ENCODE measurements at places on chromosomes 4 and X. TPM values are rescaled to one million over a fixed set of nuclear protein-coding genes. Genes with fewer than 3 reads are reported as not detected.

SH3RF1 gene
- total RNA-seq = 33.8 TPM

- DNase-seq = peak; percentile 72
- H3K36me3 ChIP-seq = no peaks in the 10 kb centered on the region
- H3K4me3 ChIP-seq = no peak overlapping the region
- no peak overlapping the region for H3K27ac ChIP-seq
- H3K27me3 ChIP-seq = no peaks in the 10 kb centered on the region
- peaks cover 14% of the 10 kb centered on the region for H3K4me1 ChIP-seq
Measured at GRCh38 chr4:7929118-7929951, 10.3 kb downstream of the AFAP1 start.

GRCh38 chr4:114964026-114964425 lies 149.4 kb downstream of the NDST4 start:
- H3K36me3 ChIP-seq = no peaks in the 10 kb centered on the region
- H3K27ac ChIP-seq = no peak overlapping the region
- DNase-seq = no peak
- no peaks in the 10 kb centered on the region for H3K27me3 ChIP-seq
- no peaks in the 10 kb centered on the region for H3K4me1 ChIP-seq

GRCh38 chrX:20567108-20567507 lies 300.4 kb upstream of the RPS6KA3 start:
- no peak for DNase-seq
- H3K4me3 ChIP-seq = no peak overlapping the region
- no peaks in the 10 kb centered on the region for H3K27me3 ChIP-seq
- no peak overlapping the region for H3K27ac ChIP-seq

GRCh38 chr4:48651914-48652313 lies 128.2 kb downstream of the FRYL start:
- H3K4me3 ChIP-seq = no peak overlapping the region
- H3K4me1 ChIP-seq = peaks cover 7% of the 10 kb centered on the region
- H3K36me3 ChIP-seq = no peaks in the 10 kb centered on the region
- no peaks in the 10 kb centered on the region for H3K27me3 ChIP-seq
- H3K27ac ChIP-seq = no peak overlapping the region

DNA sequence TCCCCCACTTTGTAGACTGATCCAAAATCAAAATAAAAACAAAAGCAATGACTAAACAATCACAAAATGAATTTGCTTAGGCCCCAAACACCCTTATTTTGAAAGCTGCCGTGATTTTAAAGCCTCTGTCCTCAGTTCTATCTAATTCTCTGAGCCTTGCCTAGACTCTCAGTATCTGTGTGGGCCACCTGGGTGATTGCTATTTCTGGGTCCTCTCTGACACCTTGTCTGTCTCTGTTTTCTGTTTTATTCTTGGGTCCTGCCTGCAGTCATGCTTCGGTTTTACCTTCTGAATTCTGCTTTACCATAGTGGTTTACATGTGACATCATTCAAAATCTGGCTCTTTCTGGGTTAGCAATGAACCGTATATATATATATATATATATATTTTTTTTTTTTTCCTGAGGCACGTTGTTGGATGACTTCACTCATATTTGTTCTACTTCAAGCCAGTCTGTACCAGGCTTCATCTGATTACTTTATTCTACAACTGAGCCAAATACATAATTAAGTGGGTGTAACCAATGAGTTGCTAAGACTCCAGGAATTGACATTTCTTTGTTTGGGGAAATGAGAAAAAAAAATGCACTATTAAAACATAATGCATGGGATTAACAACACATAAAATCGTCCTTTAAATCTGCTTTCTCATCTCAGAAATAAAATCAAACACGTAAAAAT lies 710.7 kb upstream of the SLIT2 start:
- H3K27ac ChIP-seq = no peak overlapping the region
- no peak for DNase-seq
- H3K4me3 ChIP-seq = no peak overlapping the region
- H3K4me1 ChIP-seq = no peaks in the 10 kb centered on the region

- H3K4me3 ChIP-seq = no peak overlapping the region
- no peaks in the 10 kb centered on the region for H3K4me1 ChIP-seq
- H3K27me3 ChIP-seq = no peaks in the 10 kb centered on the region
- DNase-seq = no peak
- no peak overlapping the region for H3K27ac ChIP-seq
Measured at GRCh38 chr4:87299898-87300297, 22.8 kb downstream of the HSD17B13 start.

- peak overlapping the region; percentile 54 for H3K4me3 ChIP-seq
- H3K27ac ChIP-seq = peak overlapping the region; percentile 89
- H3K4me1 ChIP-seq = peaks cover 15% of the 10 kb centered on the region
Measured at GRCh38 chr4:87530868-87531267, 1.7 kb upstream of the SPARCL1 start.

GRCh38 chrX:9873952-9874351 lies 87.7 kb downstream of the SHROOM2 start:
- no peak overlapping the region for H3K4me3 ChIP-seq
- H3K27me3 ChIP-seq = no peaks in the 10 kb centered on the region
- H3K4me1 ChIP-seq = no peaks in the 10 kb centered on the region
- no peak for DNase-seq
- no peak overlapping the region for H3K27ac ChIP-seq

GRCh38 chrX:65035446-65035770 lies 59.2 kb upstream of the ZC4H2 start:
- H3K27me3 ChIP-seq = no peaks in the 10 kb centered on the region
- H3K27ac ChIP-seq = peak overlapping the region; percentile 75
- no peaks in the 10 kb centered on the region for H3K36me3 ChIP-seq
- no peak for DNase-seq
- H3K4me1 ChIP-seq = no peaks in the 10 kb centered on the region

DNA sequence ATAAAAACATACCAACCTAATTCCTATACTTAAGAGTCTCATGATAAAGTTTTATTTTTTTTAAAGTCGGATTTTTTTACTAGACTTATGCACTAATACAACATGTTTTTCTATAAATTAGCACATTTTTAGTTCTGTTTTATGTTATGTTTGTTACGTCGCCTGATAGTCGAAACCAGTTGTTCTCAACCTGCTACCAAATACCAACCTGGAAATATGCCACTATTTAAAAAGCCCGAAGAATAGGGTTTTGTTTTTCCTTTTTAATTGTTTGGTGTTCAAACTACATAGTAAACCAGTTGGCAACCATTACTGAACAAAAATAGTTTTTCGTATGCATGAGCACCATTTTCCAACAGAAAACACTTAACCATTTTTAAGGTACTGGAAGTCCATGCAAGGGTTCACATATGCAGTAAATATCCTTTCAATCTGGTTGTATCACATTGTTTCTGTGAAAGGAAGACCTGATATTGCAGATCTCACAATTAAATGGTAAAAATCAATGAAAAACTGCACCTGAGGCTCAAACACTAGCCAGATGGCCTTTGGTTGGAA lies 1.4 kb downstream of the WDFY3 start:
- no peak for DNase-seq
- H3K27me3 ChIP-seq = no peaks in the 10 kb centered on the region
- H3K36me3 ChIP-seq = no peaks in the 10 kb centered on the region
- H3K4me1 ChIP-seq = peaks cover 11% of the 10 kb centered on the region
- peak overlapping the region; percentile 82 for H3K4me3 ChIP-seq

DNA sequence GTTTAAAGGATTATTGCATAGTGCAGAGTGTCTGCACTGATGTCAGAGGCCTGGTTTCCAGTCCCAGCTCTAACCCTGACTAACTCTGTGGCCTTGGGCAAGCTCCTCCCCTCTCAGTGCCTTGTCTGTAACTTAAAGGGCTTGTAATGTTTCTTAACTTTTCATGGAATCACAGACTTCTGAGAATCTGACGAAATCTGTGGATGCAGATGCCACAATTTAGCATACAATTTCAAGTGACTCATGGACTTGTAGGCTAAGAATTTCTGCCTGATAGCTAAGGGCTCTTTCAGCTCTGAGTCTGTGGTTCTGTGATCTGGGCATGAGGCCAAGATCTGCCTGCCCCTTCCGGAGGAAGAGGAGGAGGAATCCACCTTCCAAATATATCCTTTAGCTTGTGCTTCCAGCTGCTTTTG lies 236.9 kb downstream of the AR start:
- H3K4me3 ChIP-seq = no peak overlapping the region
- peak overlapping the region; percentile 63 for H3K27ac ChIP-seq

DNA sequence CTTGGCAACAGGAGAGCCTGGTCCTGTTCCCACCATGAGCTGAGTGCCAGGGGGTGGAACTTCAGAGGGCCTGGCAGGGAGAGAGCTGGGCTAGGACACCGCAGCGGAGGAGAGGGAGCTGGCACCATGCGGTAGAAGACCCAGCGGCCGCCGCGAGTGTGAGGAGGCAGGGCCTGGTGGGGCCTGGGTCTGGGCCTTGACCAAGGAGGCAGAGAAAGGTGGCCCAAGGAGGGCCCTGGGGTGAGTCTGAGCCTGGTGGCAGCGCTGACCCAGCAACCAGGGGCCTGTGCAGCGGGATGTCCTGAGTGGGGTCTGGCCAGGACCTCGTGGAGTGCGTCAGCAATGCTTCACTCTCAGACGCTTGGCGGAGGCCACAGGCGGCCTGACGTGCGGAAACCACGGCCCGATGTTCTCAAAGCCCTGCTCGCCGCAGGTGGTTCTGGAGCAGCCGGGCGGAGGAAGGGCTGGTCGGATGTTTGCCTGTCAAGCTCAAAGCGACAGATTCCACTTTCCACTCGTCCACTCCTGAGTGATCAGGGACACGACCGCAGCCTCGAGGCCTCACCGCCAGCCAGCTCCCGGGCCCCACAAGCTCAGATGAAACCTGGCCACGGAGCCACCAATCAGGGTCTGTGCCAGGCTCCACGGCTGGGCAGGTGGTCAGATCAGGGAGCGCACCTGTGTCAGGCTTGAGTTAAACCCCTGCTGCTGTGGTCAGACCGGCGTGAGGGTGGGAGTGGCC lies 20.8 kb downstream of the ATP5ME start:
- no peaks in the 10 kb centered on the region for H3K4me1 ChIP-seq
- H3K27me3 ChIP-seq = peaks cover 25% of the 10 kb centered on the region
- H3K27ac ChIP-seq = no peak overlapping the region
- DNase-seq = no peak
- H3K36me3 ChIP-seq = no peaks in the 10 kb centered on the region

DNA sequence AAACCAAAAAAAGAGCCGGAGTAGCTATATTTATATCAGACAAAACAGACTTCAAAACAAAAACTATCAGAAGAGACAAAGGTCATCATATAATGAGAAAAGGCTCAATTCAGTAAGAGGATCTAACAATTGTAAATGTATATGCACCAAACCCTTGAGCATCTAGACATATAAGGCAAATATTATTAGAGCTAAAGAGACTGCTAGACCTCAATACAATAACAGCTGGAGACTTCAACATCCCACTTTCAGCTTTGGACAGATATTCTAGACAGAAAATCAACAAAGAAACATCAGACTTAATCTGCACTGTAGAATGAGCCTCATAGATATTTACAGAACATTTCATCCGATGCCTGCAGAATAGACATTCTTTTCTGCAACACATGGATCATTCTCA lies 4.8 kb upstream of the PROM1 start:
- H3K4me1 ChIP-seq = peaks cover 3% of the 10 kb centered on the region
- DNase-seq = no peak
- H3K36me3 ChIP-seq = no peaks in the 10 kb centered on the region
